Suppressor macrophage (primary cell): ENCODE measurements at places on chromosomes 3 and 15.

GRCh38 chr3:171828902-171829770 is 14.0 kb upstream of the TMEM212 start:
- DNase-seq = peak; percentile 59

- DNase-seq = no peak
Observed at GRCh38 chr15:28903555-28903954, 17.8 kb downstream of the APBA2 start.

- DNase-seq = no peak
Observed at GRCh38 chr3:47405820-47406761, 25.3 kb downstream of the PTPN23 start.

GRCh38 chr15:61892140-61892539 is 168.1 kb downstream of the VPS13C start:
- DNase-seq = no peak

GRCh38 chr15:60701261-60702019 is 222.5 kb upstream of the ICE2 start:
- DNase-seq = no peak

DNA sequence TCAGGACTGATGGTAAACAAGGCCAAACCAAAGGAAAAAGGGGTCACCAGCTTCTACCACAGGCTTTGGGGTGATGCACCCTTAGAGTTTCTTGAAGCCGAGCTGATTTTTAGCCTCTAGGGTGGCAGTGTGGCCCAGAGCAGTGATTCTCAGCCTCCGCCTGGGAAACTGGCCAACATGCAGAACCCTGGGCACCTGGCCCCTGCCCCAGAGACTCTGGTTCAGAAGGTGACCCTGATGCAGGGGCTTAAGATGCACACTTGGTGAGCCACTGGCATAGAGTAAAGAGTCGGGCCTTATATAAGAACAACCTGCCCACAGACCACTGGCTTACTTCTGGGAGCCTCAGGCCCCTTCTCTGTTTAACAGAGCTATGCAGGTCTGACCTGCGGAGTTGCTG is 44.5 kb downstream of the SYNM start:
- no peak for DNase-seq

DNA sequence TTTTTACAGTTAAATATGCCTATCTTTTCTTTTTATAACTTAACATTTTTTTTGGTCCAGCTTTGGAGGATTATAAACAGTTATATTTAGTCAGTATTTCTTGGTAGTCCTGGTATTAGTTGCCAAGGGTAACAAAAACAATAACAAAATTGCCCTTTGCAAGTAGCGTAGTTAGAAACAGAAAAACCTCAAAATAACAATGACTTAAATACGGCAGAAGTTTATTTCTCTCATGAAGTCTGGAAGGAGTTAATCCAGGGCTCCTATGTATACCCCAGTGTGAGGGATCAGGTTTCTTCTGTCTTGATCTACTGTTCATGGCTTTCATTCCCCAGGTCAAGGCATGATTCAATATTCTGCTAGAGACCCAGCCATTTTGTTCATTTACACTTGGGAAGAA is 14.1 kb upstream of the MYH15 start:
- DNase-seq = no peak

DNA sequence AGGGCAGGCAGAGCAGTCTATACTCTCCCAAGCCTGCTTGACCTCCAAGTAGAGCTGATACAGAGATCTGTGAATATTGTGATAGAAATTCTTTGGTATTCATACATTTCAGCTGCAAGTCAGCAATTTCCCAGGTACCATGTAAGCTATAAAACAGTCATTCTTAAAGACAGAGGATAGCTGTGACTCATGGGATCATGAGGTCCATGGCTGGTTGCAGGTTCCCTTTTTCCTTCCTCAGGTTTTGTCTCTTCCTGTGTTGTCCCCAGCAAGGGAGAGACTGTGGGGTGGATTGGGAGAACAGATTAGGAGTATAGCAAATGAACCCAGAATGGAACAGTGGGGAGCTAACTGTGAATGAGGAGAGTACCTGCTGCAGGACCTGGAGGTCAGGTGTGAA is 5.4 kb upstream of the P4HTM start:
- peak; percentile 60 for DNase-seq

GRCh38 chr15:96089405-96090058 is 241.0 kb upstream of the NR2F2 start:
- DNase-seq = no peak

GRCh38 chr3:164233951-164234350 is 844.3 kb downstream of the SI start:
- DNase-seq = no peak

- DNase-seq = no peak
Observed at GRCh38 chr3:178856804-178857203, 214.8 kb downstream of the ZMAT3 start.

DNA sequence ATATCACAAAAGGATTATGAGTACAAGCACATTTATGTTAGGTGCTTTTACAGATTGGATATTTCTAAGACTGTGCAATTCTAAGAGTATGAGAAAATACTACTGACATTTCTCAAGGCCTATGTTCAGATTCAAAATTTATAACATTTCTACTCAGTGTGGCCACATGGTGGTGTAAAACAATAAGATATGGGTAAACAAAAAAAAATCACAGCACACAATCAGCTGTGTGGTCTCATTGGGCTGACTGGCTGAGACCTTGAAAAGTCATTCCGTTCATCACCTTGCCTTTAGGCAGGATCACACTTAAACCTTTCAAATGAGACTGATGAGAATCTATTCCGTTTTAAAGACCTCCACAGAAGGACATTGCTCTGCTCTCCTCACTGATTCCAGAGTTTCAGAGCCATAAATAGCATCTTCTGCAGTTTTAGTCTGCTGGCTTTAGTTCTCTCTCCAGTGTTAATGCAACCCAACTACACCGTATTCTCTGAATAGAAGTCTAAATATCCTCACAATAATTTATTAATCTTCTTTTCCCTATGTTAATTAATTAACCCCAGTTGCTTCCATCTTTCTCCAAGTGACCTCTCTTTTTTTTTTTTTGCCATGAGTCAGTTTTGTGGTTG is 158.2 kb downstream of the SPATA16 start:
- DNase-seq = no peak
